Stimulated activated CD4-positive, alpha-beta T cell treated with anti-CD3 and anti-CD28 coated beads, Interleukin-12 subunit alpha, Interleukin-12 subunit beta, amount 100 ng/mL, for 48 hours (primary cell): ENCODE measurements at places on chromosomes 1 and 21.

DNA sequence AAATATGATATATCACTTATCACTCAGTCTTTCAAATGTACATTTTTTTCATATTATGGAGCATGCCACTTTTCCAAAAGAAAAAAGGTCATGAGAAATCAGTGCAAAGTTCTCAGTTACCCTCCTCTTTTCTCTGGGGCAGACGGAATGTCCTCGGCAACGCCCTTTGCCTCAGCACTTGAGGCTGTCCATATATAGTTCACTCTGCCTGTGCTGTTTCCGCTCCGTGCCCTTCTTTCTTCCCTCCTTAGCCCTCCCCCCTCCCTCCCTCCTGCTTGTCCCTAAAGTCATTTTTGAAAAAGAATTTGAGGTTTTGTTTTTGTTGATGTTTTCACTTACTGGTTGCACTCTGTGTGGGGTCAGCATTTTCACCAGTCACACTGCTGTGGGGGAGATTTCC is 5.4 kb downstream of the BARHL2 start:
- no peak for DNase-seq

- no peak for DNase-seq
Measured at GRCh38 chr1:60134716-60135115, 61.1 kb upstream of the C1orf87 start.

DNA sequence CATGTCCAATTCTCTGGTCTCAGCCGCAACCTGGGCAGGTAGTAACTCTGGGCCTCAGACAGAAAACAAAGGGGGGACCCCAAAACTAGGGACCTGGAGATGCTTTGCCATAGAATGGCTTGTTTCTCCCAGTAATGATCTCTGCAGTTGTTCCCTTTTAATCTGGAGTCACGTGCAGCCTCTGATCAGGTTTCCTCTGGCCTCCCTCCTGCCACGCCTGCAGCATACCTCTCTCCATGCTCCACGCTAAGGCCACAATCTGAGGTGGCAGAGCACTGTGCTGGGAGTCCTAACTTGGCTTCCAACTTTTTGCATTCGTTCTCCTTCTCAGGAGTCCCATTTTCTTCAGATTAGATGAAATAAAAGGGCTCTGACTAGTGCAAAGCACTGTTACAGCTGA is 1.9 kb downstream of the PABPC4 start:
- no peak for DNase-seq

DNA sequence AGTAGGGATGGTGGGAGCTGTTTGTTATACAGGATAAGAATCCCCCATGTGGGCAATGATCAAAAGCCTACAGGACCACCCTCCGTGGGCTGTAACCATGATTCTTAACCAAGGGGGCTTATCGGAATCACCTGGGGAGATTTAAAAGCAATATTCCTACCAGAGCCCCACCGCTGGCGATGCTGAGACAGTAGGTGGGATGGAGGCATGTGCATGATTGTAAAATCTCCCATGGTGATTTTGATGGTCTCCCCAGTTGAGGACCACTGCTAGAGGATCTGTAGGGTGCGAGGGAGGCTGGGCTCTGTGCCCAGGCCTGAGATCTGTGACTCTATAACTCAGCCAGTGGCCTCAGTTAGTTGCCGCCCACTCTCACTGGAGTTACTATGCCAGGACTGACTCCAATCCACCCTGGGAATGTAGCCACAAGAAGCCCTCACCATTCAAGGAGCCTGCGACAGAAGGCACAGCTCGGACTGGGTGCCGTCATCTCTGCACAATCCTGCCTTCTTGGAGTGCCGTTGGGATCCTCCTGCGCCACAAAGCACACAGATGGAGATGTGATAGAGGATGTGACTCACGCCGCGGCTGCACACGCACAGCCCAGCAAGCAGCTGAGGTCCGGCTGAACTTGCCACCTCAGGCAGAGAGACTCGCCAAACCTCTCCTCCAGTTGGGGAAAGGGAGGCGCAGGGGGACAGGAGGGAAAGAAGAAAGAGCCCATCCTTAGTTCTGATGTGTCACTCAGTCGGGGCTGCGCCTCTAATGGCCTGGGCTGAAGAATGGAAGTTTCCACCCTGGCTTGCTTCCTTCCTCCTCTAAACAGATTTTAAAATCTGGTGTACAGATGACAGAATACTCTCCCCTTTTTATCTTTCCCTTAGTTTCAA is 26.5 kb downstream of the AKNAD1 start:
- DNase-seq: no peak

DNA sequence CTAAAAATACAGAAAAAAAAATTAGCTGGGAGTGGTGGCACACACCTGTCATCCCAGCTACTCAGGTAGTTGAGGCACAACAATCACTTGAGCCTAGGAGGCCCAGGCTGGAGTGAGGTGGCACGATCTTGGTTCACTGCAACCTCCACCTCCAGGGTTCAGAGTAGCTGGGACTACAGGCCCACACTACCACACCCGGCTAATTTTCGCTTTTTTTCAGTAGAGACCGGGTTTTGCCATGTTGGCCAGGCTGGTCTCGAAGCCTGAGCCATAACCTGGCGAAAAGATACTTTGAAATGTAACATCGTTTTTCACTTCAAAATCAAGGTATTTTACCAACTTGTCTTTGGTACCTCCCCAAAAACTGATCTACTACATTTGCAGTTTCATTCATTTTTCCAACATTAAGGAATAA is 6.1 kb downstream of the GAS5 start:
- DNase-seq: no peak

GRCh38 chr1:241828463-241829021 is 19.5 kb upstream of the EXO1 start:
- no peak for DNase-seq
